Psoas muscle (tissue), 8 donors: ENCODE measurements at places on chromosomes 16 and 17.

- DNase-seq, result no peak
These were observed 49.9 kb downstream of the NLRC5 start for GRCh38 chr16:57039148-57039812.

DNA sequence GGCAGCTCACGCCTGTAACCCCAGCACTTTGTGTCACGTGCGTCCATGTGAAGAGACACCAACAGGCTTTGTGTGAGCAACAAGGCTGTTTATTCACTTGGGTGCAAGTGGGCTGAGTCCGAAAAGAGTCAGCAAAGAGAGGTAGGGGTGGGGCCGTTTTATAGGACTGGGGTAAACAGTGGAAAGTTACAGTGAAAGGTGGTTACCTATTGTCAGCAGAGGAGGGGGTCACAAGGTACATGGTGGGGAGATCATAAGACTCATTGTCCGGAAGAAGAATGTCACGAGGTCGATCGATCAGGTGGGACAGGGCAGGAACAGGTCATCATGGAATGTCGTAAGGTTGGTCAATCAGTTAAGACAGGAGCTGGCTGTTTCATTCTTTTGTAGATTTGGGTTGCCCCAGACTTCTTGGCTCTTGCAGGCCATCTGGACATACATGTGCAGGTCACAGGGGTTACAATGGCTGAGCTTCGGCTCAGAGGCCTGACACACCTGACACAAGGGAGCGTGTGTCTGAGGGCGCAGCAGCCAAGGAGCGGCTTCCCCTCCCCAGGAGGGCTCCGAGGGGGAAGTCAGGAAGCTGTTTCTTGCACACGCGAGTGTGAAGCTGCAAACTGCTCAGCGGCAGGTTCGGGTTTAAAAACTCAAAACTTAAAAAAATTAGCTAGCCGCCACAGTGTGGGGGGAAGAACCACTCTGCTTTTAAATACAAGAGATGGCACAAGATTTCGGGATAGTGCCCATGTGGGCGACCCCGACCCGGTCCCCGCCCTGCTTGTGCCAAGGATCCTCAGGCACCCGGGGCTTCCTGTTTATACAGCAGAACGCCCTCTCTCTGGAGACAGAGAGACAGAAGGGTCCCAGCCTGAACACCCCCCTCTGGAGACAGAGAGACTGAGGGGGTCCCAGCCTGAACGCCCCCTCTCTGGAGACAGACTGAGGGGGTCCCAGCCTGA lies 12.4 kb upstream of the TEX19 start:
- peak; percentile 40 for DNase-seq

DNA sequence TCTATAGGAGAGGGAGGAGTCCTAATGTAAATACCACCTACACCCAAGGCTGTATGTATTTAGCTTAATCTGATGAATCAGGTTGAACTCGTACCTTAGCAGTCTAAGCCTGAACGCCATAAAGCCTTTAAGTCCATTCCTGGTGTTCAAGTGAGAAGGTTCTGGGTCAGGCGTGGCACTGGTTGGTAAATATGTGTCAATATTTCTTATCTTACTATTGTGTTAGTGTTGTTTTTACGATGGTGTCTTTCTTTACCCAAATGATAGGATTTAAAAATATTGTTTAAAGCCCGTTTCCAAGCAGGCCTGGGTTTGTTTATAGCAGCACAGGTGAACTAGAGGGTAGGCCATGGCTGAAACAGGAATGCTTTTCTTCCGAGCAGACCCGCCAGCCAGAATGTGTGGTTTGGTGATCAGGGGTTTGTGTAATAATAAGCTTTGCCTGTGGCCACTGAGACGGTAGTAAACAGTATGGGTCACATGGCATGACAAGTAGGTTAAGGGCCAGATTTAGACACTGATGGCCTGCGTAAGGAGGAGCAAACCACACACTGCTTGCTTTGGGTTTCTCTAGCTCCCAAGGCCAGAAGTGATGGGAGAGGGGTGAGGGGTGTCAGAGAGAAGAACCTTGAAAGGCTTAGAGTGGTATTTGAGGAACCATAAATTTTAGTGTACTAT lies 3.3 kb downstream of the TMEM94 start:
- DNase-seq, result no peak

GRCh38 chr16:31487720-31488467 lies 5.0 kb downstream of the SLC5A2 start:
- peak; percentile 49 for DNase-seq

DNA sequence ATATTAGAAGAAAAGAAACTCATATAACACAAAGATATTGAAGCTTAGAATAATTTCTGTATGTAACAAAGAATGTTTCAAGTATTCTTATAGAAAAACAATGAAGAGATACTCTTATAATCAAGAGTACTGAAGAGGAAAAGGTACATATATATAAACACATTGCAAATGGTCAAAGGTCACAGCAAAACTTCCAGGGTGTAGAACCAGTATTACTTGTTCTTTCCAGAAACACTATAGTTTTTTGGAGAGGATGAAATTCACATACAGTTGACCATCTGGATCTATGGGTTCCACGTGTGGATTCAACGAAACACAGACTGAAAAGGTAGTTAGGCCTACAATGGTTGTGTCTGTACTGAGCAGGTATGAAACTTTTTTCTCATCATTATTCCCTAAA lies 22.6 kb downstream of the PRPSAP1 start:
- DNase-seq, result no peak

DNA sequence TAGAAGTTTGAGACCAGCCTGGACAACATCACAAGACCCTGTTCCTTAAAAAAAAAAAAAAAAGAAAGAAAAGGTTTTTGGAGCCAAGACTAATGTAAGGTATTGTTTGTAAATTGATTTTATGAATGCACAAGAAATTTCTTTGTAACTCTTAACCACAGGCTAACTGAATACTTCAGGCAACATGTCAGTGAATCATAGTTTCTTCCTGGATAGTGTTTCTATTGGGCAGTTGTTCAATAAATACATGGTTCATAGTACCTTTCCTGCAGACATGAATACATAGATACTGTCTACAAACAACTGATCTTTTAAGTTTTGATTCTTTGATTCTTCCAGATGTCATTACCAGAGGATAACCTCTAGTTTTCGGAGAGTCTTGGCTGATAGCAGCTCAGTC lies 11.6 kb downstream of the DDX42 start:
- DNase-seq, result no peak

DNA sequence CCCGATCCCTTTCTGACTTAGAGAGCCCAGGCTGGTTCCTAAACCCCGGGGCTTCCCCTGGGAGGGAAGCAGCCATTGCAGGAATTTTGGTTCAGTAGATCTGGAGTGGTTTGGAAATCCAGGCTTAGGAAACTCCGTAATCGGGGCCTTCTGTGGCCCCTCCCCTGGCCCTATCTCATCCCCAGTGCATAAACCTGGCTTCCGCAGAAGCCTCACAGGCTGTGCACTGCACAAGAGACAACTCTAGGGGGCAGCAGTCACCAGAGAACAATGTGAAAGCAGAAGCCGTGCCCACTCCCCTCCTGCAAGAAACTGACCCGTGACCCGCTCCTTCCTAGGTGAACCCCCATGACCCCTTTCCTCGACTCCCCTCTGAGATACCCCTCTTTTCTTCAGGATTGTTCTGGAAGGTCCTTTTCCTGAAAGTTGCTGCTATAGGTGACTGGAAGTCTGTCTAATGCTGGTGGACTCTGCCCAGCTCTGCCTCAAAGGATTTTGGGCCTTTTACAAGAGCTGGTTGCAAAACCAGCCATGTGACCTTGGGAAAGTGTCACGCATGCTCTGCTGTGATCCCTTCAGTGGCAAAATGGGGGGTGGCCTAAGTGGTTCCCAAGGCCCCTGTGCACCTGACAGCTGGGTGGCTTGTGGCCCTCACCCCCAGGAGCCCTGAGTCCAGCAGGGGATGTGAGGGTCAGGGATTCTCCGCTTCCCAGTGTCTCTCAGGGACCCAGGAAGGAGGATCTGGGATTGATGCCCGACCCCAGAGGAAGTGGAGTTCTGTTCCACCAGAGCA lies 14.4 kb downstream of the GUCY2D start:
- DNase-seq, result peak; percentile 70

- no peak for DNase-seq
These were observed 89.7 kb downstream of the ZNF423 start for GRCh38 chr16:49766225-49766624.

DNA sequence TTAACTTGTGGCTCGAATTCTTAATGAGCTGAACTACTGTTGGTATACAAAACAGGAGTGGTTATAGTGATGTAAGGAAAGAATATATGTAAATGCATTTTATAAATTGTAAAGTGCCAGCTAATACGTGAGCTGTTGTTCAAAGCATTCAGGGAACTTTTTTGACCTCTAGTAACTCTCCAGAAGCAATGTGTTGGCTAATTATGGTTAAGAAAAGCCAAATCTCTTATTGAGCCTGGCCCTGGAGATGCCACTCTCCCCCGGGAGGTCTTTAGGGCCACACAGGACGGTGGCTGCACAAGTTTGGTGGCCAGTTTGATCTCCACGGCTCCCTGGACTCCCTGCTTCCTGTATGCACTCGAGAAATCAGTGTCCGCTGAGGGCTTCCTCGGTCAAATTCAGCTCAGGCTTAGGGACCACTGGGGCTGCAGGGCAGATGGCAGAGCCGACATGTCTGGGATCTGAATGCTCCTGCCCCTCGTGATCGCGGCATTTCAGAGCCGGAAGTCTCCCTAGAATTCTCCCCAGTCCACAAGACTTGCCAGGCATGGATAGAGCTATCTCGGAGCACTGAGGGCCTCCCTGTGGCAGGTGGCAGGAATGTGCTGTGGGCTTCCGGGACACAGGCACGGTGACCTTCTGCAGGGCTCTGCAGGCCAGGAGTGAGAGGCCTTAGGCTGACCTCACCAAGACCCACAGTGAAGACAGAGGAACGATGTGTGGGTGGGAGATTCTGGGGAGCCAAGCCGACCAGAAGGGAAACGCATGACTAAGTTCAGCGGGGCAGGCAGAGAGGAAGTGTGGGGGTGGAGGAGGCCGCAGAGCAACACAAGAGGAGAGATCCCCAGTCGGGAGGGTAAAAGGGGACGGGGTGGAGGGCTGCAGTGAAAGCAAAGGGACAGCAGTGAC lies 18.6 kb upstream of the PITPNM3 start:
- no peak for DNase-seq

DNA sequence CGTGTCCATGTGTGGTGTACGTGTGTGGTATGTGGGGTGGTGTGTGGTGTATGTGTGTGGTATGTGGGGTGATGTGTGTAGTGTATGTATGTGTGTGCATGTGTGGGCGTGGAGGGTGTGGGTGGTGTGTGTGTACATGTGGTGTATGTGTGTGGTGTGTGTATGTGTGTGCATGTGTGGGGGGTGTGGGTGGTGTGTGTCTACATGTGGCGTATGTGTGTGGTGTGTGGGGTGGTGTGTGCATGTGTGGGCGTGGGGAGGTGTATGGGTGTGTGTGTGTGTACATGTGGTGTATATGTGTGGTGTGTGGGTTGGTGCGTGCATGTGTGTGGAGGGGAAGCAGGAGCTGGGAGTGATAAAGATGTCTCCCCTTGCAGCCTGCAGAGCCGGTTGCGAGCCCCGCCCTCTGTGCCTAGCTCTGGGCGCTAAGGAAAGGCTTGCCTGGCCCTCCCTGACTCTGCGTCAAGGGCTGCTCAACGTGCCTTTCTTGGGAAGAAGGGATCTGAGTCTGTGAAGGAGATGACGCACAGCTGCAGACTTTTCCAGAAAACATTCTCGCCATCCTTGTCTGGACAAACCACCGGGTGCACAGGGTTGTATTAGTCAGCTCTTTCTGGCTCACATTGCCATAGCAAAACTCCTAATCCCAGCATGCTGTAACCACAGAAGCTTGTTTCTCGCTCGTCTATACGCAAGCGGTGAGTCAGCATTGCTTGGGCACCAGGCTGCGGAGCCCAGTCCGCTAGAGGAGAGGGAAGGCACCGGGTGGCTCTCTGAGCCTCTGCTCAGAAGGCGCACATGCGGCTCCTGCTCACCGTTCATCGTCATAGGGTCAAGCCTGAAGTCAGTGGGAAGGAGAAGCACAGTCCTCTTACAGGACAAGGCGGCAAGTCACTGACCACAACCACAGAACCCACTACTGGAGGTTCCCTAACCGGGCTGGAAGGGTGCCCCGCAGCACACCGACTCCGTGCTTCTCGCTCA lies 2.0 kb upstream of the CD300H start:
- peak; percentile 59 for DNase-seq

GRCh38 chr17:78322858-78323455 lies 36.9 kb downstream of the SOCS3 start:
- peak; percentile 73 for DNase-seq

DNA sequence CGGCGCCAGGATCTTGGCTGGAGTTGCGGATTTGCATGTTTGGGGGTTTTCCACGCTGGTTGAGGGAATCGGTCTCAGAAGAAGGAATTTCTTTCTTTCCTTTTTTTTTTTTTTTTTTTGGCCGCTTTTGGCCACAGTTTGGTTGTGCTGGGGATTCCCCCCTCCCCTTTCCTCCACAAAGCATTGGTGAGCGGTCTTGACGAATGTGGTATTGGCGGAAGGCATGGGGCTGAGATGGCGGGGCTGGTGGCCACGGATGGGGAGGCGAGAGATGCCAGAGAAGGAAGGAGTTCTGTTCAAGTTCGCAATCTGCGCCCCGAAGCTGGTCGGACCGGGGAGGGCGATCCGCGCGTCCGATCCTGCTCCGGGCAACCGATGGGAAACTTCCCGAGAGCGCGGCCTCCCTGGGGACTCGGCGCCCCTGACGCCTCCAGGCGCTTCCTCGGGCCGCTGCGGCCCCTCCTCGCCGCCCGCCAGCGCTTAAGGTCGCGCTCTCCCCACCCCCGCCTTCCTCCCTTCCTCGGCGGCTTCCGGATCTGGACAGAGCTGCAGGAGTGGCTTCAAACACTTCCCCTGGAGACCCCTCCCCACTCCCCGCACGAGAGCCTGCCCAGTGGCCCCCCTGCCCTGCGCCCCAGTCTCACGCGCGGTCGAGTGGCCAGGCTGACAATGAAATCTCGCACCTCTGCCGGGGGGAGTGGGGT lies 43.2 kb downstream of the RAI1 start:
- peak; percentile 60 for DNase-seq

DNA sequence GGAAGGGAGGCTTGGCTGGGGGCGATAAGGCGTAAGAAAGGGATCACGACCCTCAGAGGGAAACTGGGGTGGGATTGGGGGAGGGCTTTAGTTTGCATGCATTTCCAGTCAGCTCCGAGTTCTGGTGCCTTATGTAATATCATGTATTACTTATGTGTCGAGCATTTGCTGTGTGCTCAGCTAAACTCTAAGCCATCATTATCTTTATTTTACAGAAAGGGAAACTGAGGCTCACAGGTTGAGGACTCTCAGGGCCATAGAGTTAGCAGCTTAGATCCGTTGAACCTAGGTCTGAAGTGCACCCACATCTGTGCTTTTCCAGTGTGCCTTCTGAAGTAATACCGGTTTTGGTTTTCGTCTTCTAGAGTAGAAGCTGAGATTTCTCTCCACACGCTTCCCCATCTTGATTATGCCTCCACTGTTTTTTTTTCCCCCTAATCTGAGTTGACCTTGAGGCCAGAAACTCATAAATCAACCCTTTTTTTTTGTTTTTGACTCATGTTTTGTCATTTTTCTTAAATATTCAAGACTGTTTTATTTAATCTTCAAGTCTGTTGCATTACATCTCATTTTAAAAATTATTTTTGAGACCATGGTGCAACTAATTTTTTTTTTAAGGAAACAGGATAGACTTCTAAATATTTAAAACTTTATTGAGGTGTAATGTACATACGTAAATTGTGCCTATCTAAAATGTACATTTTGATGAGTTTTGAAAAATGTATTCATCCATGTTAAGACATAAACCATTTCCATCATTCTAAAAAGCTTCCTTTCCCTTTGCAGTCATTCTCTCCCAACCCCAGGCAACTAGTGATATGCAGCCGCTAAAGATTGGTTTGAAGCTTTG lies 741 bp downstream of the CYB5B start:
- no peak for DNase-seq

GRCh38 chr16:27698266-27698665 lies 148.3 kb downstream of the KATNIP start:
- DNase-seq, result no peak
